ENCODE measurements at places on chromosomes 11 and 22.

DNA sequence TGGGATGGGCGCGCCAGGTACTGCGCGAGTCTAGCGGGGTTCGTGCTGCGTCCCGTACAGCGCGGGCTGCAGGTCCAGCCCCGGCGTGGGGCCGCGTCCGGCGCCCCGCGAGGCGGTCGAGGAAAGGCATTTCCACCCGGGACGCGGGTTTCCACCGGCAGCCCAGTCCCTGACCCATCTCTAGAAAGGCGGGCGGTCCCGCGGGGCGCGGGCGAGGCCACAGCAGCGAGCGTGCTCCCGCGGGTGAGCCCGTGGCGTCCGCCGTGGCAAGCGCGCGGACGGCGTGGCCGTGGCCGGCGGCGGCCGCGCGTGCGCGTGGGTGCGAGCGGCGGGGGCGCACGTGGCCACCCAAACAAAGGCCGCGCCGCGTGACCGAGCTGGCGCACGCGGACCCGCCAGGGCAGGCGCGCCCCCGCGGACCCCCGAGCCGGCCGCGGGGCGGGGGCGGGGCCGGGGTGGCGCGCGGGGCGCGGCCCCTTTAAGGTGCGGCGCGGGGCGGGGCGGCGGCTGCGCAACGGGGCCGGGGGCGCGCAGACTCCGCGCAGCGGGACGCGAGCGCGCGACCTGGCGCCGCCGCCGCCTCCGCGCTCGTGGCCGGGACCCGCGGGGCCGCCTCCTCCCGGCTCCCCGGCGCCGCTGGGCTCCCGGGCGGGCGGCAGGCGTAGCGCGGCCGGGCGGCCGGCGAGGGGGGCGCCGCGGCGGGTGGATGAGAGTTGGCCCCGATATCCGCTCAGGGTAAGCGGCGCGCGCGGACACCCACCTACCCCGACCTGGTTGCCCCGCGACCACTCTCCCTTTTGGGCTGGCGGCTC lies 39.3 kb upstream of the CELSR1 start:
- peak; percentile 43 for DNase-seq

- no peak for DNase-seq
Measured at GRCh38 chr22:33796494-33796893, 123.8 kb downstream of the LARGE1 start.

DNA sequence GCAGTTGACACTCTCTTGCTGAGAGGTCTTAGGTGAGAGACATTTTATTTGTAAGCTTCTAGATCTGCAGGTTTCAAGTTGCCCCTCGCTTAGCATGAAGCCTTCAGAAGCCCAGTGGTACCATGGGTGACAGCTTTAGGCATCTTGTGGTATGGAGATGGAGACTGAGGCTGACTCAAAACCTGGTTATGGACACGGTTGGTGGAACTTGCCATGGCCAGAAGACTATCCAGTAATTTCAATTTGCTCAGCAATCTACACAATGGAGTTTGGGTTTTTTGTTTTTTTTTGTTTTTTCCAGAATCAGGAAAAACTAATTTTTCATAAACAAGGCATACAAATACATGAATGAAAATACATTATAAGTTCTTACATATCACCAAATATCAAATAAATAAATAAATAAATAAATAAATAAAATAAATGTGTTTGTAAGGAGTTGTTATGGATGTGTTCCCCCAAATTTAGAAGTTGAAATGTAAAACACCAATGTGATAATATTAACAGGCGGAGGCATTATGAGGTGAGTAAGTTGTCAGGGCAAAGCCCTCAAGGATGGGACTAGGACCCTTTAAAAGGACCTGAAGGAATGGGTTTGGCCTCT lies 22.6 kb downstream of the ETS1 start:
- no peak for DNase-seq

DNA sequence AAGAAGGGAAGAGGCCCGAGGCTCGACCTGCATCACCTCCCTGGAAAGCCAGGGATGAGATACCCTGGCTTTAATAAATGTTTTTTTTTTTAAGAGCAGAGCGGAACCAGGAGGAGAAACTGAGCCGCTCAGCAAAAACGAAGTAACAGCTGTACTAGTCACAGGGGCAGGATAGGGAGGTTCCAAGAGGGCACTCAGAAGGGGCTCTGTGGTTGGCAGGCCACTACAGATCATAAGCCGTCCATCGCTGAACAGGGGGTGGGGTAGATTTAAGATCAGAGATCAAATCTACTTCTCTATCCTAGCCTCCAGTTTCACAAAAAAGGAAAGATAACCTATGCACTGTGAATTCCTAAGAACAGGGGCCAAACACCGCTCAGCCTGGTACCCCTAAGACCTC lies 625 bp downstream of the EIF3D start:
- no peak for DNase-seq

DNA sequence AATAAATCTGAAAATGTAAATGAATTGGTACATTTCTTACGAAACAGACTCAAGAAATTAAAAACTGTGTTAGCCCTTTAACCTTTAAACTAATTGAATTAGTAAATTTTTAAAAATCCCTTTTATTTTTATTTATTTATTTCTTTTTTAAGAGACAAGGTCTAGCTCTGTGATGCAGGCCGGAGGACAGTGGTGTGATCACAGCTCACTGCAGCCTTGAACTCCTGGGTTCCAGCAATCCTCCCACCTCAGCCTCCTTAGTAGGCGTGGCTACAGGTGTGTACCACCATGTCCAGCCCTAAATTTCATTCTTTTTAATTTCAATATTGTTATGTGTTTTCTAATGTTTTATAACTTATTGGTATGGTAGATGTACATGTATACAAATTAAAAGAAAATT lies 72.6 kb downstream of the MYEOV start:
- no peak for DNase-seq

DNA sequence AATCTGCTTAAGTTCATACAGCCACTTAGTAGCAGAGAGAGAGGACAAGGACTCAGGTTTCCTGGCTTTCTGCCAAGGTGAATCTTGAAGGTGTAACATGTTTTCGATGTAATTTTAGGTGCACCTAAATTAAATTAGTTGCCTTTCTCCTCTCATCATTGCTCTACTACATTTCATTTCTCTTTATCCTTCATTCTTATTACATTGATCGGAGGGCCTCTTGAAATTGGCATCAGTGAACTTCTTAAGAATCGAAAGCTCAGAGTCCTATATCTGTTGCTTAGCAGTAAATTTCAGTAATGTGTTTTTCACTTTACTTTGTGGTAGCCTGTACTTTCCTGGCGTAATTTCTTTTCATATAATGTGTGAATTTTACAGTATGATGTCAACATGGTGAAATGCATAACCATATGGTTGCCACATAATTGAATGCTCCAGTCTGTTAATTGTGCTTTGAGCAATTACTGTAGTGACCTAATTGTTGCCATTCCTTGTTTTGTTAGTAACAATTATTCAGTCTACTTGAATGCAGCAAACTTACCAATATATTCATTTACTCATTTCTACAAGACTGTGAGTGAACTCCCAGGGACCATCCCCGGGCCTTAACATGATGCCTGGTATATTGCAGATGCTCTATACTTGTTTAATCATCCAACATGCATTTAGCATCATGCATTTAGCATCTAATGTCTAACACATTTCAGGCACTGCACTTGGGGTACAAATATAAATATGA lies 138.1 kb downstream of the MAML2 start:
- DNase-seq, result no peak

GRCh38 chr22:19772673-19773469 lies 12.3 kb downstream of the TBX1 start:
- no peak for DNase-seq

GRCh38 chr11:72588421-72589410 lies 85.5 kb downstream of the PDE2A start:
- no peak for DNase-seq

DNA sequence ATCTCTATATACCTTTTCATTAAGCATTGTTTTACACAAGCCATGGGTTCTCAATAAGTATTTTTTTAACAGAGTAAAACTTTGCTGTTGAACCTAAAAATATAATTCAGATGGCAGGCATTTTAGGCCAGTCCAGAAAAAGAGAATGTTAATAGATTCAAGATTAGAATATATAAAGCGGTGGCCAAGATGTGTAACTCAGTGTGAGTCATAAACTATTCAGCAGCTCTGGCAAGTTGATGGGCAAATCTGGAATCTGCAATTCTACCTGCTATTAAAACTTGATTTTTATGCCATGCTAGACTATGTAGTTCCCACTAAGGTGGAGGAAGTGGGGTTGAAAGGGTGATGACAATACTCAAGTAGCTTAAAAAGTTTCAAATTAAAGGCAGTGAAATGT lies 45.4 kb downstream of the CASP12 start:
- no peak for DNase-seq

DNA sequence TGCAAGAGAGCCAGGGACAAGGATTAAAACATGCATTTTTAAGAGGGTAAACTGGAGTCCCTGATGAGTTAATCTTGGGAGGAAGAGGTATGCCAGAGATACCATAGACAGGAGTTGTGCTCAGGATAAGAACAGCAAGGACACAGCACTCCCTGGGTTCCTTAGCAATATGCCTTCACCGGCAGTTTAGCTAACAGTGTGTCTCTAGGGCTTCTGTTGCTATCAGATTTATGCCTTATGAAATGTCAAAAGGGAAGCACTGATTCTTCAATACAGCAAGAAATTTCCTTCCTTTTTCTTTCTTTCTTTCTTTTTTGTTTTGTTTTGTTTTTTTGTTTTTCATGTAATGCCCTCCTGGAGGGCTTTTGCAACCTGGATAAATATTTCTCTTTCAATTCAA lies 71.3 kb upstream of the LARGE1 start:
- no peak for DNase-seq

DNA sequence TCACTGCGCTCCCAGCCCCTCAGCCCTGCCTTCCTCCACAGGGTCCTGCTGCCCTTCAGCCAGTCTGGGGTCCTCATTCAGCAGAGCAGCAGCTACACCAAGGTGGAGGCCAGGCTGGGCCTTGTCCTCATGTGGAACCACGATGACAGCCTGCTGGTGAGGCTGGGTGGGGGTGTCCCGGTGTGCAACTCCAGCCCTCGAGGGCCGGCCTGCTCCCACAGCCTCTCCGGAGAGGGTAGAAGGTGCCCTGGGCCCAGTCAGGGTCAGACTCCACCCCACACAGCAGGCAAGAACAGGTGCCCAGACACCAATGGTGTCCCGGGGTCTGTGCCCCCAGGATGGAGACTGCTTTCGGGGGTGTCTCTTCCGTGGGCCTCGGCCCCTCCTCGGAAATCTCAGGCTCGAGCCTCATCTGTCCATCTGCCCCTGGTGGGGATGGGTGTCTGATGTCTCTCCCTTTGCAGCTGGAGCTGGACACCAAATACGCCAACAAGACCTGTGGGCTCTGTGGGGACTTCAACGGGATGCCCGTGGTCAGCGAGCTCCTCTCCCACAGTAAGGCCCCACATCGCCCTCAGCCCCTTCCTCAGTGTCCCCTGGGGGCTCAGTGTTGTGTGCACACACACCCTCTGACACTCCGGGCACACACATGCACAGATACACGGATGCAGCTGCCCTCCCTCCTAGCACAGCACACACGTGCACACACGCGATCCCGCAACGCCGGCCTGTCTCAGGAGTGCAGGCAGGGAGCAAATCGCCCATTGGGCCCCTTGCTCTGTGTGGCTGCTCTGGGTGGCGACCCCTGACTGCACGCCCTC lies 4.9 kb downstream of the MUC5AC start:
- DNase-seq, result no peak

GRCh38 chr22:38756711-38757463 lies 1.1 kb upstream of the SUN2 start:
- no peak for DNase-seq

DNA sequence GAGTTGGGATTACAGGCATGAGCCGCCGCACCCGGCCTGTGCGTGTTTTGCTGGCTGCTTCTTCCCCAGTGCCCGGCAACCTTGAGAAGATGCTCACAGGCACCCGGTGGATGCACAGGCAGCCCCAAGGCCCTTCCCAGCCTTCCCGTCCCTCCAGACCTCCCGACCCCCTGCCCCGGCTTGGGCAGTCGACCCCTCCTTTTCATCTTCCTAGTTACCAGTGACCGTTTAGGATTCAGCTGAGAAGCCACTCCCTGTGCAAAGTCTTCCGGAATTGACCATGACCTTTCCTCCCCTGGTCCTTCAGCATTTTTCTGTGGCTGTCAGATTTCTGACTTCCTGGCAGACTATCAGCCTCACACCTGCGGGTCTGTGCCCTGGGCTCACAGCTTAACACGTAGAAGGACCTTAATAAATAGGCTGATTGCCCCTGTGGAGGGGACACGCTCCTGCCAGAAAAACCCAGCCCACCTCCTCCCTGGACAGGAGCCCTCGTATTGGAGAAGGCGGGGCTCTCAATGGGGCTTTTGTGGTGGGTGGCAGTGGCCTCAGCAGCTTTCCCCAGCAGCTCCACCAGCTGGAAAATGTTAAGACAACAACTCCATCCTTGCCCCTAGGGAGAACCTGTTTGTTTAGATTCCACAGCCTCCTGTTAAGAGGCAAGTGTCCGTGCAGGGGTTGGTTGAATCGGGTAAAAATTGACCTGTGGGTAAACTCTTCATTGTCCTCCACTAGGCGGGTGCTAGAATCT lies 10.4 kb upstream of the ANO1 start:
- DNase-seq, result no peak

DNA sequence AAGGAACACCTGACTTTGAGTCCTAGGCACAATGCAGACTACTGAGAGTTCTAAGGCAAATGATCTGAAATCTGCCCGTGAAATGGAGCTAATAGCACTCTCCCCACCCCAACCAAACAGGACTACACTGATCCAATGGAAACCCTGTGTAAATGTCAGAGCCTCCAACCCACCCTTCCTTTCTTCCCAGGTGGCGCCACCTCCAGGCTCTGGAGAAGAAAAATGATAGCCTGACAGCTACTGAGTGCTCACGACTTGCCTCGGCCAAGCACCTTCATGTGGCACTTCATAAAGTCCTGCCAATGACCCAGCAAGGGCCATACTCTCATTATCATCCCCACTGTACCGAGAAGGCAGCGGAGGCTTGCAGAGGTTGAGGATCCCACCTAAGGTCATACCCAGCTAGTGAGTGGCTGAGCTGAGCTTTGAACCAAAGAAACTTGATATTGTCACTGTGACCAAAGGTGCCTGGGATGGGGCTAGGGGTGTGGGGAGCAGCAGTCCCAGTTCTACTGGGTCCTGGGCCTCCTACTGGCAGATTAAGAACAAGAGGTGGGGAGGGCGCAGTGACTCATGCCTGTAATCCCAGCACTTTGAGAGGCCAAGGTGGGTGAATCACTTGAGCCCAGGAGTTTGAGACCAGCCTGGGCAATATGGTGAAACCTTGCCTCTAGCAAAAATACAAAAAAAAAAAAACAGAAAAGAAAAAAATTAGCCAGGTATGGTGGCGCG lies 20.5 kb downstream of the TST start:
- no peak for DNase-seq

- no peak for DNase-seq
Measured at GRCh38 chr22:39946126-39946502, 14.1 kb upstream of the TMA7B start.

DNA sequence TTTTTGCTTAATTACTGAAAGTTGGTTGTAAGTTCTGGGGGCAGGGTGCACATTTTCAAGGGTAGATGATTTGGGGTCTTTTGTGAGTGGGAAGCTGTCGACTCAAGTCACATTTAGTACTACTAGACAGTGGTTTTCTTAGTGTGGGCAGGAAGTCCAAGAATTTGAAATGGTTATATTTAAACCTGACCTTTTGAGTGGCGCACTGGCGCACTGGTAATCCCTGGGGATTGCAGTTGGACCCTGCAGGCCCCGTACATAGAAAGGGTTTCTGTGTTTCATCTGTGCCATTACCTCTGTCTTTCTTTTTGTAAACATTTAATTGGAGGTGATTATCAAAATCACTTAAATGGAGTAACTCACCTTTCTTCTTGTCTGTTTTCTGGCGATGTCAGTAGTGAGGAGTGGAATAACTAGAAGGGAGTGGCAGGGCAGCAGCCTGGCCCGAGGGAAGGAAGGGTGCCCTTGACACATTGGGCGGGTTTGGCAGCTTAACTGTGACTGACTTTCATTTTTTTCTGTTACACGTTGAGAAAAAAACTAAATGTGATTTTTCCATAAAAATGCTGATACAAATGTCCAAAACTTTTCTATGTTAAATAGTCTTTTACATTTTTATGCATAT lies 101.8 kb upstream of the GAL start:
- DNase-seq, result no peak
